Common myeloid progenitor, CD34-positive (primary cell): ENCODE measurements at places on chromosomes 6 and 20.

DNA sequence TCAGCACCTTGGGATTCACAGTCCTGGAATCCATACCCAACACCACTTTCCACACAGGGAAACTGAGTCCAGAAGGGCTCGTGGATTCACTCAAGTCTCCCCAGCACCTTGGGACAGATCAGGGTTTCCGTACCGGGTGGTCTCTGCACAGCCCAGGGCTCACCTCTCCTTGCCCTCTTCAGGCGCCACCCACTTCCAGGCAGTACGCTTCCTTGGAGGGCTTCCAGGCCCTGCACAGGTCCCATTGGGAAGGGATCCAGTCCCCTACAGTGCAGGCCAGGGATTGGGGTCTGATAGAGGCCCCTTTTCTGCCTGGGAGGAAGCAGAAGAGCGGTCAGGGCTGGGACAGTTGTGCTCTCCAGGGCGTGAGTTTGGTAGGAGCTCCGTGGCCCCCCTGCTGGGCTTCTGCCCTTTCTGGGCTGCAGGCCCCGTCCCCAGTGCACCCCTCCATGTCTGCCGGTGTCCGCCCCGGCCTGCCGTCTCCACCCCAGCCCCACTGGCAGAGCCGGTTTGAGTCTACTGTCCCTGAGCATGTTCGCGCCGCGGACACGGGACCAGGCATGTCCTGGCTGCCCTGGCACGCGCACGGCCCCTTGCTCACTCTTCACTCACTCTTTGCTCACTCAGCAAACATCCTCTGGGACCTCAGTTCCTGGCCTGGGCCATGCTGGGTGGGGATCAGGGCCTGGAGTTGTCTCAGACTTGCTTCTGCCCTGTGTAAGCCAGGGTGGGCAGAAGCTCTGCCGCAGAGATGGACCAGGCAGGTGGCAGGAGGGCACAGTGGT, 12.6 kb downstream of the SRC start:
- no peak overlapping the region for H3K4me3 ChIP-seq
- H3K4me1 ChIP-seq = peaks cover 31% of the 10 kb centered on the region
- no peaks in the 10 kb centered on the region for H3K27me3 ChIP-seq
- no peak overlapping the region for H3K27ac ChIP-seq
- DNase-seq = no peak
- H3K36me3 ChIP-seq = no peaks in the 10 kb centered on the region

DNA sequence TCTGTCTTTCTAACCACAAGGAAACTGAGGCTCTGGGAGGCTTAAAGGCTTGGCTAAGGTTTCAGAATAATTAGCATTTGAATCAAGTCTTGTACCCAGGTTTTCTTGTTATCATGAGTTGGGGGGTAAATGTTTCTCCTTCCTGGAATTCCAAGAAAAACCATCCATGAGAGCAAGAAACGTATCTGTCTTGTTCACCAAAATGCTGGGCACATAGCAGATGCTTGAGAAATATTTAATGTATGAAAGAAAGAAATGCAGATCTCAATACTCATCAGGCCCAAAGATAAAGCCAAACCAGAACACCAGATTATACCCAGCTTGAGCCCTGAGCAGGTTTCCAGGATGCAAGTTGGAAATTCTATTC, 164.6 kb downstream of the CLIC5 start:
- no peaks in the 10 kb centered on the region for H3K27me3 ChIP-seq
- DNase-seq = no peak
- H3K4me3 ChIP-seq = no peak overlapping the region
- no peak overlapping the region for H3K27ac ChIP-seq
- no peaks in the 10 kb centered on the region for H3K36me3 ChIP-seq

DNA sequence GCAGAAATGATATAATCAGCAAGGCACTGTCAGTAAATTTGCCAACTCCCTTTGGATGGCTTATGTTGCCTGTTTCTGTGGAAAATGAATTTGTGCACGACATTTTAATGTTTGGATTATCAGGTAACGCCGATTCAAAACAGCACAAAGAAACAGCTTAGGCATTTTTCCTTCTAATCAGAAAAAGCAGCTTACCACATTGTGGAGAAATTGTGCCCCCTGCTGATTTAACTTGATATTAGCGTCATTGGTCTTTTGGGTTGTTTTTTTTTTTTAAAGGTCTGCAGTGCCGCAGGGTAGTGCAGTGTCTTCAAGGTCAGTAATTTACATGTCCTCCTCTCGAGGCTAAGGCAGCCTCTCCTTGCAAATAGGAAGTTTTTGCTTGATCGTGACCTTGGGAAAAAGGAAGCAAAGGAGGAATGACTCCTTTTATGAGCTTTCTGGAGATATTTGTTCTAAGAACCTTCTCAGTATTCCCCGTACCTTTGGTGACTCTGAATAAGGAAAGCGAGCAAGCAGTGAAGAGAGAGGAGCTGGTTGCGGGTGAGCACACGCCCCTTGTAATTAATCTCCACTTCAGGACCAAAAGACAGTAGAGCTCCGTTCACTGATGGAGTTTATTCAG, 79.1 kb downstream of the ELOVL4 start:
- H3K27me3 ChIP-seq = no peaks in the 10 kb centered on the region
- no peak overlapping the region for H3K4me3 ChIP-seq
- H3K36me3 ChIP-seq = no peaks in the 10 kb centered on the region
- no peak overlapping the region for H3K27ac ChIP-seq
- no peaks in the 10 kb centered on the region for H3K4me1 ChIP-seq
- DNase-seq = peak; percentile 88

DNA sequence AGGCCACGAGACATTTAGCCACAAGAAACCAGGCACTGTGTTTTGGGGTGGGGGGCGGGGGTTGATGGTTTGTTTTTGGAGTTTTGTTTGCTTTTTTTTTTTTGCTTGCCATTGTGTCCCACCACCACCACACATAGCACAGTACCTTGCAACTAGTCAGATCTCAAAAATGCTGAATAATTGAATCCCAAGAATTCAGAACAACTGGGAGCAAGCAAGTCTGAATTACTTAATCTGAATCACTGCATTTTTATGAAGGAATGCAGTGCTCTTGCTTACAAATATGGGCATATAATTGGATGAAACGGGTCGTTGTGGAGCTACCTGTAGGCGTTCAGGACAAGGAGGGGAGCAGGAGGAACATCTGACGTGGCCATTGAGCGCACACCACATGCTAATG, 151.5 kb upstream of the CDYL start:
- H3K27ac ChIP-seq = no peak overlapping the region
- no peaks in the 10 kb centered on the region for H3K4me1 ChIP-seq
- no peak overlapping the region for H3K4me3 ChIP-seq
- H3K27me3 ChIP-seq = no peaks in the 10 kb centered on the region

DNA sequence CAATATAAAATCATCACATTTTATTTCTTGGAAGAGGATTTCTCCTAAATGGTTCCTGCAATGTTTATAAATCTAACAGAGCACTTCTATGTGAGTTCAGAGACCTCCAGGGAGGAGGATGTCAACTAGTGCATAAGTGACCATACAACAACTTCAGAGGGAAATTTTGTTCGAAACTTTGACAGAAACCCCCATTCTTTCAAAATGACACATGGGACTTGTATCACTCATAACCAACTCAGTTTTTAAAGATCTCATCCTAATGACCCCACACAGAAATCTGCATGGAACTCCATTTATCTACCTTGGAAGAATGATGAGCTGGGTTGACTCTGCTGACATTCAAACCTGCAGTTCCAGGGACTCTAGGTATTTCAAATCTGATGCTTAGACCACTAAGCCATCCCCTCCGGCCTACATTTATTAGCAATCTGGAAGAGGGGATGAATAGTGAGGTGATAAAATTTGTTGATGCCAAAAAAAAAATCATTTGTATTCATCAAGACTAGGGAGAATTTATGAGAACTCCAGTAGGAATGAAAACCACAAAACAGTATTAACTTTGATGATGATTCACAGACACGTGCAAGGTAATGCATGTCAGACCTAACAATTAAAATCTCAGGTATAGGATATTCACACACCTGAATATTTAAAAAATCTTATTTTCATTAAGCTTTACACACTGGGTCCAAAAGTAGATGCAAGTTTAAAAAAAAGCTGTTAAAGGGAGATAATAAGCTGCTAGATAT, 153.0 kb downstream of the REV3L start:
- no peak overlapping the region for H3K4me3 ChIP-seq
- H3K27ac ChIP-seq = no peak overlapping the region
- peaks cover 52% of the 10 kb centered on the region for H3K36me3 ChIP-seq

DNA sequence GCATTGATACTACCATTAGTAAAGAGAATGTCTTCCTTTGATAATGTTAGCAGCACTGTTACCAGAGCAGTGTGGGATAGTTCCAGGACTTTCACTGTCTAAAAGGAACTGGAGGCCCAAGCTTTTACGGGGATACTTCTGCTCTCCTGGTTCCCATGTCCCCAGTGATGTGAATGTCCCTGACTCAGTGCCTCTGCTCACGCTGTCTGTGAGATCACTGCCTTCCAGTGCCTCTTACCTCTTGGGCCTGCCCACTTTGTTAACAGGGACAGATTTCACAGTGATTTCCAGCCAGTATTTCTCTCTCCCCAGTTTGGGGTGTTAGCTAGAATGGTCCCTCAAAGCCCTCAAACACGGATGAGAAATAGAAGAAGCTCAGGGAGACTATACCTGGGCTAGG, 14.4 kb downstream of the PTPRA start:
- peaks cover 10% of the 10 kb centered on the region for H3K4me1 ChIP-seq
- no peaks in the 10 kb centered on the region for H3K36me3 ChIP-seq
- H3K4me3 ChIP-seq = no peak overlapping the region
- no peak for DNase-seq

DNA sequence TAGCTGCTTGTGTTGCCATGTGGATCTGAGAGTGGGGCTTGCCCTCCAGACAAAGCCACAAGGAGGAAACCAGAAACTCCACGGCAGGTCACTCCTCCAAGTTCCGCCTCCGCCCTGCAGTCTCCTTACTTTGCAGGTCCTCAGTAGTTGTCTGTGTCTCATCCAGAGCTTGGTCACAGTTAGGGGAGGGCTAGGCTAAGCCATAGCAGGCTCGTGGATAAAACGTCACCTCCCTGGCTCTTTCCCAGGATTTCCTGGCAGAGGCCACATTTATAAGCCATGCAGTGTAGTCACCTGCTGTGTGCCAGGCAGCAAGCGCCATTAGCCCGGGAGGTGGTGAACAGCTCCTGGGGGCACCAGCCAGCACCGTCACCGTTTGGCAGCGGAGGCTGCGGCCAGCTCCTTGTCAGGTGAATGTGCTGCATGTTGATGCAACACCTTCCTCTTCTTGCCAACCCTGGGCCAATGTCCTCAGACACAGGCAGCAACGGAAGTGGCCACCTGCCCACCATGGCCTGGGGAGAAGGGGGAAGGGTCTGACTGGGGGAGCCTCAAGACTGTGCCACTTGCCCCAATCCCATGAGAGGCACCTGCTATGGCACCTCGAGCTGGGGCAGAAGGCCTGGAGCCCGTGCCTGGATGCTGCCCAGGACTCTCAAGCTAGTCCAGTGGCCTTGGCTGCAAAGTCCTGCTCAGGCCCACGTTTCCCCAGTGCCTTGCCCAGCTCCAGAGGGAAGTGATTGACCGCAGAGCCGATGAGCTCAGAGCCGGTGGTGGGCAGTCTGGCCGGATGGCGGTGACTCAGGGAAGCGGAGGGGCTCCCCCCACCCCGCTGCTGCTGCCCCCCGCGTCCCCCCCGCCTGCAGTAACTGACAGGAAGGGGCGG, 39.0 kb upstream of the SLCO4A1 start:
- H3K4me1 ChIP-seq = peaks cover 77% of the 10 kb centered on the region
- DNase-seq = peak; percentile 79
- H3K4me3 ChIP-seq = peak overlapping the region; percentile 72
- H3K27ac ChIP-seq = no peak overlapping the region
- no peaks in the 10 kb centered on the region for H3K36me3 ChIP-seq
